ENCODE measurements at places on chromosomes 11 and 22. TPM values are rescaled to one million over a fixed set of nuclear protein-coding genes. Genes with fewer than 3 reads are reported as not detected.
A peak's percentile ranks its signal among the peaks of the same experiment; 100 is the strongest.

Gene CD44
- 273 TPM for total RNA-seq

GRCh38 chr22:45877651-45878050 is 99.3 kb downstream of the WNT7B start:
- no peak for ATAC-seq

DNA sequence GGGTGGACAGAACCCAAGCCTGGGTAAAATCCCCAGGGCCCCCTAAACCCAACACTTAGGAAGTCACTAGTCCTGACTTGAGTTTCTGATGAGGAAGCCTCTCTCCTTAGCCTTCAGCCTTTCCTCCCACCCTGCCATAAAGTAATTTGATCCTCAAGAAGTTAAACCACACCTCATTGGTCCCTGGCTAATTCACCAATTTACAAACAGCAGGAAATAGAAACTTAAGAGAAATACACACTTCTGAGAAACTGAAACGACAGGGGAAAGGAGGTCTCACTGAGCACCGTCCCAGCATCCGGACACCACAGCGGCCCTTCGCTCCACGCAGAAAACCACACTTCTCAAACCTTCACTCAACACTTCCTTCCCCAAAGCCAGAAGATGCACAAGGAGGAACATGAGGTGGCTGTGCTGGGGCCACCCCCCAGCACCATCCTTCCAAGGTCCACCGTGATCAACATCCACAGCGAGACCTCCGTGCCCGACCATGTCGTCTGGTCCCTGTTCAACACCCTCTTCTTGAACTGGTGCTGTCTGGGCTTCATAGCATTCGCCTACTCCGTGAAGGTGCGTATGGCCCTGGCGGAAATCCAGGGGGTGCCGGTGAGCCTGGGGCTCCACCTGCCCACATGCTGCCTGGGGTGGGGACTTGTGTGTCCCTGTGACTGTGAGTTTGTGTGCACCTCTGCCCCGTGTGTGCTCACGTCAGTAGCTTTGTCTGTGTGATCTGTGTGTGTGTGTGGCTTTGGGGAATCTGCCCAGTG is at the start of gene IFITM1:
Gene IFITM1, plus strand, starts transcription at position 254 of the 767 bp plus-strand sequence. Its CDS starts 131 bp downstream, at position 385.
- ATAC-seq = peak; percentile 35

Gene KDM4D
- total RNA-seq = 0.78 TPM

- ATAC-seq = no peak
Measured at GRCh38 chr22:47121791-47122190, 359.3 kb downstream of the TBC1D22A start.

GRCh38 chr11:134554861-134555260 is 142.8 kb upstream of the B3GAT1 start:
- no peak for ATAC-seq

Gene DRD2
- total RNA-seq = not detected

Gene MS4A1
- total RNA-seq = 0.40 TPM

GRCh38 chr11:120651396-120651795 is 139.8 kb downstream of the GRIK4 start:
- ATAC-seq = no peak

Gene DNAJB7
- total RNA-seq = not detected

Gene LRRN4CL
- total RNA-seq = 36.7 TPM

Gene NLRP6
- total RNA-seq = not detected

GRCh38 chr11:12854829-12855228 is 154.3 kb upstream of the RASSF10 start:
- no peak for ATAC-seq

DNA sequence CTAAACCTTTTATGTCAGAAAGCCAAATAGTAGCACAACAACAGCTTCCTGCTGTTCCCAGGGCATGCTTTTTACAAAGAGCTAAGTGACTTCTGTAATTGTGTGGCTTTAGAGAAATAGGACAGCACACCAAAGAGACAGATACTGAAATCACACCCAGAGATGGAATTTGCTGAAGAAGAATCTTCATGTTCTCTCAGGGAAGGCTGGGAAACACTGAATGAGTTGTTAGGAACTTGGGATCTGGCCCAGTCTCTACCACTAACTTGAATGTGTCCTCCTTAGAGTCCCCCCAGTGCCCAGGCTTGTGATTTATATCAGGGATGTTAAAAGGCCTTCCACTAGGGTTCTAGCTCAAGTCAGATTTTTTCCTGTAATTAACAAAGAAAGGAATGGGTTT is 175.2 kb downstream of the DBX1 start:
- ATAC-seq = no peak

Gene PPME1
- total RNA-seq = 31.9 TPM

DNA sequence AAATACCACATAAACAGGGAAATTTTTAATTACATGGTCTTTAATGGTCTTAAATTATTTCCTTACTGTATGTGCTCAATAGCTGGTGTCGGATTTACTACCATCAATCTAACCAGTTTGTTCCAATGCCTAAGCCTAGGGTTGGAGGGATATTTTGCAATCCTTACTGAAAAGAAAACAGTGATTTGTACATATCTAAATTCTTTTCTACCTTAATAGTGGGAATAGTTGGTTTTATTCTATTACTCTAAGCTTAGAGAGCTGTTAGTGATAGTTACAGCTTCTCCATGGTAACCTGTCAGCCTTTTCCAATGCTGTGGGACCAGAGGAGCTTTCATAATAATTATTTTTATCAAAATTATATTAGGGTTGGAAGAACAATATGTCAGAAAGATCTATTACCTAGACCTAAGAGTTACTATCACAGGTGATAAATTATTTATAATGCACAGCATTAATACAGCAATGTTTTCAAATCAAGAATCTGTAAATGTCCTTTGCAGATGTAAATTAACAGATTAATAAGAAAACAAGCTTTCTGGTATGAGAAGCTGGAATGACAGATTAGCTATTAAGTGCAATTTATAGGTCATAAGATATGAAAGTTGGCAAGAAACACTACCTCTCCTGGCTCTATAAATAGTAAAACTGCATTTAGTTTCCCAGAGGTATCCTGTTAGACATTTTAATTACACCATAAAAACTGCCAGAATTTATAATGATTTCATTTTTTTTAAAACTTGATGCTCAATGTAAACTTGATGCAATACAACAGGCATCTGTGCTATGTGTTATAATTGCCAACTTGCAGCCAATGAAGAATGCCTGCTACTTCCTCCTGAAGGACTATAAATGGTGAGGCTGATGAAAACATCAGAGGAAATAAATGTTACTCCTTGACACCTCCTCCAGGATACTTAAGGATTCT is 262.0 kb upstream of the PITPNB start:
- ATAC-seq = no peak

DNA sequence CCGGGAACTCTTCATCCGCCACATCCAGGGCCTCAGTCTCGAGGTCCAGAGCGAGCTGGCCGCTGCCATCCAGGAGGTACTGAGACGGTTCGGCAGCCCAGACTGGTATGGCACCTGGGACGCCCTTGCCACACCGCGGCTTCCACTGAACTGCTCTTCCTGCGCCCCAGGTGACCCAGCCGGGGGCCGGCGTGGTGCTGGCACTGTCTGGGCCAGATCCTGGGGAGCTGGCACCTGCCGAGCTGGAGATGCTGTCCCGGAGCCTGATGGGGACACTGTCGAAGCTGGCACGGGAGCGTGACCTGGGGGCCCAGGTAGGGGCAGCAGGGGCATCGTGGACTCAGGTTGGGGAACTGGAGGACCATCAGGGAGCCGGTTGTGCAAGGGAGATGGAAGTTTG is 1.4 kb downstream of the CCDC88B start:
- ATAC-seq = no peak
